ENCODE measurements at places on chromosomes 1 and 21.

DNA sequence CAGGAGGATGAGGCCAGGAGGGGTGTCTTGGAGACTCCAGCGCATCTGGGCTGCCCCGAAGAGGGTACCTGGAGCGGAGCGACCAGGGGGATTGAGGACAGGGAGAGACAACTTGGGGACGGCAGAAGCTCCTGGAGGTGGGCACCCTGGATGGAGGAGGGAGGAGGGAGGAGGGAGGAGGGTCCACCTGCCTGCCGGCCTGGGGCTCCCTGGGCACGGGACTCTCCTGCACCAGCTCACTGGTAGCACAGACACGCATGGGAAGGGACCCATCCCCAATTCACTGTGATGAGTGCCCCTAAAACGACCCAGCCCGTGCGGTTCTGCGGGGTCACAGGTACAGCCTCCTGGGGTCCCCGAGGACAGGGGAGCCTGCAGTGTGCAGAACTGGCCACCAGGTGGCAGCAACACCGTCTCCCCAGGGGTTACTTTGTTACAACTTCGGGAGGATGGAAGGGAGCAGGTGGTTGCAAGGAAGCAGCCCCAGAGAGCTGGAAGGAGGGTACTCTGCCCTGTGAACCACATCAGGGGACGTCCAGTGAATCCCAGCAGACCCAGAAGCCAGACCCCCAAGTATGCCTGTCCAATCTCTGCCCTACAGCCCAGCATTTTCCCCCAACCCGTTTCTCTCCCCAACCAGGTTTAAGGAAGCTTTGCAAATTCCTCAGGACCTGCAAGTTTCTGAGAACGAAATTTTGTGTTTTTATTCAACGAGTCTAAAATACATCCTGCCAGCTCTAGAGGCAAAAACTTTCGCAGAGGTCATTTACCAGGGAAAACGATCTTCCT is 482.4 kb downstream of the NPHP4 start:
- DNase-seq: peak; percentile 12

DNA sequence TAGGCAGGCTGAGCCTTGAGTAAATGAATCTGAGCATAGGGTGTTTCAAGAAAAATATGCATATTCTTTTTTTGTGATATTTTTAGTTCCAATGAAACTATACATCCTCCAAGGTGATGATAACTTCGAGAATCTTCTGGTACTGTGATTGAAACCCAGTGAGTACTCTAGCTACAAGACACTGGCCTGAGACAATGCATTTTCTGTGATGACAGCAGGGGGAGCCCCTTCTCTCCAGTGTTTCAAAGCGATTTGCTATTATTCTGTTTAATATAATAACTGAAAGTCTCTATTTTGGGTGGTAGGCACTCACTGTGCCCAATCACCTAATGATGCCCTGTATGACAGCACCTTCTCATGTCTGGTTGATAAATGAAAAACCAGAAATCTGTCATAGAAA is 12.1 kb downstream of the IRF2BP2 start:
- peak; percentile 79 for DNase-seq

DNA sequence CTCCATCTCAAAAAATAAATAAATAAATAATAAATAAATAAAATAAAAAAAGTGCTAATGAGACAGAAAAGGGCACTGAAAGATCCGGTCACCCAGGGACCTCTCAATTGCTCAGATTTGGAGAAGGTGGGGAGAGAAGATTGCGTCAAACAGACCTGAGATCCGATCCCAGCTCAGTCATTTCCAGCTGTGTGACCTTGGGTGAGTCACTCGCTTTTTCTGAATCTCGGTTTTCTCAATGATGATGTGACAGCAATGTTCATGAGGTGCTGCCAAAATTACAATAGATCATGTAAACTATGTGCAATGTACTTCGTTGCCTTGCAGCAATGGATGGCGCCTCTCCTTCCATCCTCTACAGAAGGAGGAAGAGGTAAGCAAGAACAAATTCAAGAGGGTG is 11.1 kb upstream of the MEF2D start:
- DNase-seq: no peak

GRCh38 chr1:37612186-37612585 is 16.4 kb upstream of the GNL2 start:
- no peak for DNase-seq

DNA sequence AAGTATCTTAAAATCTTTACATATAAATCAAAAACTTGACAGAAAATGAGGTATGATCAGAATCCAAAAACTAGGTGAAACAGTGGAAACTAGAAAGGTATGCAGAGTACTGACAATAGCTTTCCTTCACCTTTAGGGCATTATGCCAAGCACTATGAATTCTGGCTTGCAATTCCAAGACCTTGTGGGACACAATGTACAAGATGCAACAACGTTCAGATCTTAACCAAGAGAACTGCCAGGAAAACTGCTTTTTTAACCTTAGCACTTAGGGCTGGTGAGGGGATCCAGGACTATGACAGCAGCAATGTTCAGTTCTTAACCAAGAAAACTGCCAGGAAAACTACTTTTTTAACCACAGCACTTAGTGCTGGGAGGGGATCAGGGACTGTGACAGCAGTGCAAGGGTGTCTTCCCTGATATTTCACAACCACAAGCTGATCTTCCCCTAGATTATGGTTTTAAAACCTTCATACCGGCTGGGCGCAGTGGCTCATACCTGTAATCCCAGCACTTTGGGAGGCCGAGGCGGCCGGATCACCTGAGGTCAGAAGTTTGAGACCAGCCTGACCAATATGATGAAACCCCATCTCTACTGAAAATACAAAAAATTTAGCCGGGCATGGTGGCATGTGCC is 22.3 kb downstream of the FOXJ3 start:
- no peak for DNase-seq

DNA sequence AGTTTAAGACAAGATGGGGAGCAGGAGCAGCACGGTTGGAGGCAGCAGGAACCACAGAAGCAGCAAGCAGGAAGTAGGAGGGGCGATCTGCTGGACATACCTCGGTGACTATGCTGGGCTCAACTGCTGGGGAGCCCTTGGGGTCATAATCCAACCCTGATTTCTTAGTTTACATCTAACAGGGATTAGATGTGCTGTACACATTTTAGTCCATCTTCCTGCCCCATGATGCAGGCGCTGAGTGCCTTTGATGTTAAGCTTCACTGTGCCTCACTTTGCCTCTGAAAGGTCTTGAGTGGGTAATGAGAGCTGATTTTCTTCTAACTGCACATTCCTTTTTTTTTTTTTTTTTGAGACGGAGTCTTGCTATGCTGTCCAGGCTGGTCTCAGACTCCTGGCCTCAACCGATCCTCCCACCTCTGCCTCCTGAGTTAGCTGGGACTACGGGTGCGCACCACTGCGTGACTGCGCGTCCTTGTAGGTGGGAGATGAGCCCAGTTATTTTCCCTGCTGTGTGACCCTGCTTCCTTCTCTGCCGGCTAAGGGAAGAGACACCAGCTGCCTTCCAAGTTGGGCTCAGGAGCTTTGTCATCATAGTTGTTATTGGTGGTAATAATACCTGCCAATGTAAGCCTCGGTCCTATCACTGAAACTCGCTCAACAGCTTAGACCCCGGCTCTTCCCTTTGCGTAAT is 1.1 kb upstream of the RCAN3 start:
- peak; percentile 68 for DNase-seq

DNA sequence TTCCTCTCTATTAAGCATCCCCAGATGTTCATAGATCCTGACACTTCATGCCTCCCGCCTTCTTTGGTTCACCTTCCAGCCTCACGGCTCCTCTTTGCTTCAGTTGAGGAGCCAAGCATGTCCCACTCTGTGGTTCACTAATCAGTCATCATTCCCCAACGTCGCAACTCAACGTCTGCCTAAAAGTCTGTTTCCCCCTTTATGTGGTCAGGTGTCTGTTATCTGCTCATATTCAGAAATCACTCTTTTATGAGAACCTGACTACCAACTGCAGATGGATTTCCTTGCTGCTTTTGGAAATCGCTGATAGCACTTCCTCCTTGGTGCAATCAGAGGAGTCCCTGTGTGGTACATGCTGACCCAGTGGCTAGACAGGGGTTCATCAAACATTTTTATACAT is 94.1 kb upstream of the VANGL1 start:
- no peak for DNase-seq

DNA sequence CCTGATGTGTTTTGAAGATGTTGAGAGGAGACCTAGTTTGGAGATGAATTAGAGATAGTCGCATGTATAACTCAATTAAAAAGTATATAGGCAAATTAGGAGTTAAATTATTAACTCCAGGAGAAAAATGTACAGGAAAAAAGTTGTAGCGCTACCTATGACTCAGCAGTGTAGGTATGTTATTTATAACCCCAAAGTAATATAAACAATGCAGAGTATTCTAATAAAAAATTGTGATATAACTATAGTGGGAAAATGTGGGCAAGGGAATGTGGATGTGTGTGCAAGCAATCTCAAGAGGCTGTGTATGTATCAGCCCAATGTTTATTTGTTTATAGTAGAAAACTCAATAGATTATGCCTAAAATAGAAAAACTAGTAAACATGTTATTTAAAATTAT is 144.5 kb downstream of the BRINP2 start:
- DNase-seq: no peak

DNA sequence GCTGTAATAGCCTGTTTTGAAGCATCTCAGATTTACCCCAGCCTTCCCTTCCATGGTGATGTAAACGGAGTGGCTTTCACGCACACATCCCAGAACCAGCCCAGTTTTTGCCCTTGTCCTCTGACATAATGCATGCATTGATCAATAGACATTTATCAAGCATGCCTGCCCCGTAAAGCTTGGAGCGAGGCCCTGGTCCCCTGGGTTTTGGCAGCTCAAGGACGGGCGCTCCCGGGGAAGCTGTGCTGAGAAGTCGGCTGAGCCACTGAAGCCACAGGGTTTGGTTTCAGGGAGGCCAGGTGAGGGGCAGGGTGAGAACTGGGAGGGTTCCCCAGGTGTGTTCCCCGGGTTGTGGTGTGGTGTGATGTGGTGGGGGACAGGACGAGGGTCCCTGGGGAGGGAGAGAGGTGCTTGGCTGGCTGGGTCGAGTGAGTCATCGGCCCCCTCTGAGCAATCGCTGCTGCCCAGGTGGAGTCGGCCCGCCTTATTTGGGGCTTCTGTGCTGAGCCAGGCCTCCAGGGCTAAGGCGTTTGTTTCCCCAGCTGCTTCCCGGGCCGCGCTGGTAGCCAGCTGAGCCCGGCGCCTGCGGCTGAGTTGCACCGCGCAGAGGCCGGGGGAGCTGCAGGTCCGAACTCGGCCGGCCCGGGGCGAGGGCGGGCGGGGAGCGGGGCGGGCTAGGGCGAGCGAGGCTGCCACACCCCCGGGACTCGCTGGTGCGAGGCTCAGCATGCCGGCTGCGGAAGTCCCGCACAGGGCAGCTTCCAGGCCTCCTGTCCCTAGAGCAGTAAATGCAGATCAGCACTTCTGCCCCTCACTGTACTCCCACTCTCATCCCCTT is 23.6 kb downstream of the ATP2B4 start:
- DNase-seq: peak; percentile 93

DNA sequence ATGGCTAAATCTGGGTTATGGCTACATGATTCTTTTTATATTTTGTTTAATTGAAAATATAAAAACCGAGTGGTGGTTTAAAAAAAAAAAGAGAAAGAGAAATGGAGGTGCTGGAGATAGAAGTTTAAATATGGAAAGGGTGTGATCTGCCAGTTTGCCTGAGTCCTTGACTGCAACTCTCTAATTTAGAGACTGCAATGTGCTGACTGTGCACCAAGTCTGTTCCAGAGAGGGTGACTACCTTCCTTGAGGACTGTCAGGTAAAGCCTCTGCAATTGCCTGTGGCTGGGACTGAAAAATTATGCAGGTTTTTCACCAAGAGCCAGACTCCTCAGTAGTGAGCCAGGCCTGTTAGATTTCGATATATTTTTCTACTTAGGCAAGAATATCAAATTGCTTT is 1326.3 kb downstream of the BRINP3 start:
- DNase-seq: peak; percentile 25

DNA sequence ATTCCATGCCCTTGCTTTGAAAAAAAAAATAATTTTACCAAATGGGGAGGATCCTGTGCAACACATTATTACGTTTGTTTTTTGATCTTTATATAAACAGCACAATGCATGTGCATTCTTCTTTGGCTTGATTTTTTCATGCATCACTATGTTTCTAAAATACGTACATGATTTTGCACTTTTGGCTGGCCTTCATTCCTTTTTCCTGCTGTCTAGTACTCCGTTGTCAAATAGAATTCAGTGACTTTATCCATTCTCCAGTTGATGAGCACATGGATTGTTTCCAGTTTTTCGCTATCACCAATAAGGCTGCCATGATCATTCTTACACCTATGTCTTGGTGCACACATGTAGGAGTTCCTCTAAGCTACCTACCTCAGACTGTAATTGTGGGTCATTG is 63.0 kb upstream of the ID3 start:
- DNase-seq: no peak

GRCh38 chr1:12435639-12436344 is 182.2 kb downstream of the DHRS3 start:
- no peak for DNase-seq

DNA sequence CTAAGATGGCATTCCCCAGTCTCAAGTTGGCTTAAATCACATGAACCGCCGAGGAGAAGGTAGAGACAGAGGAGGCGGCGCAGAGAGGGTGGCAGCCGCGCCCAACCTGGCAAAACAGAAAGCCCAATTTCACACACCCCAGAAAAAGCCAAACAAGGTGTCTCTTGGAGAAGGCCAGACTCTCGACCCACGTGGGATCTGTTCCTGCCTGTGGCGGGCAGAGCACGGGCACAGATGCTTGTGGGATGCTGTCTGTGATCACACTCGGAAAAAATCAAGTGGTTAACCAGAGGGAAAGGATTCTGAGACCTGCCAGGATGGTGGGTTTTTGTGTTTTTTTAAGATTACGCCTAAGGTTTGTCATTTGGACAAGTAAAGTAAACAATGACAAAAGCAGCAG is 80.7 kb downstream of the MRPL37 start:
- no peak for DNase-seq

GRCh38 chr1:156367383-156368156 is 1.4 kb upstream of the RHBG start:
- no peak for DNase-seq

DNA sequence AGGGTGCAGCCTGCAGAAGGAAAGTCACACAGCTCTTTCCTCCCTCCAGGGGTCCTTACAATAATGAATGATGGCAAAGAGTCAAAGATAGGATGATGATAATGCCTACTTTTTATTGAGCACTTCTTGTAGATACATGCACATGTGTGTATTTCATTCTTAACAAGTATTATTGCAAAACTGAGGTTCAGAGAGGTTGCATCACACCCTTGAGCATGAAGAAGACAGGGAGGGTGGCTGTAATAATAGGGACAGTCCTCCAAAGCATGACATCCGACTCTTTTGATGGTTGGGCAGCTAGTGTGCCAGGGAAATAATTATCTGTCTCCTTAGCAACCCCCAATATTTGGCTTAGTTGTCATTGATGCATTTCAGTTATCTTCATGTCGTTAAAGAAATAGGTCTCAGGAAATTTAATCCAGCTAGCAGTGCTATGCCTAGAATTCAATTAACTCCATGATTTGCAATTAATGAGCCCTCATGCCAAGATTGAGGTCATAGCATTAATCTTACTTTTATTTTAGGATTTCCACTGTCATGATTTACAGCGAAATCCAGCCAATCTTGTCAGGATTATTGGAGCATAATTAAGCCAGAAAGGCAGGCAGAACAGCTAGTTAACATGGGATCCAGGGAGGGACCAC is 35.0 kb downstream of the DNAJC6 start:
- DNase-seq: peak; percentile 31

Data from NCI-H69 (cell line).